ENCODE measurements at places on chromosomes 12 and 14.

DNA sequence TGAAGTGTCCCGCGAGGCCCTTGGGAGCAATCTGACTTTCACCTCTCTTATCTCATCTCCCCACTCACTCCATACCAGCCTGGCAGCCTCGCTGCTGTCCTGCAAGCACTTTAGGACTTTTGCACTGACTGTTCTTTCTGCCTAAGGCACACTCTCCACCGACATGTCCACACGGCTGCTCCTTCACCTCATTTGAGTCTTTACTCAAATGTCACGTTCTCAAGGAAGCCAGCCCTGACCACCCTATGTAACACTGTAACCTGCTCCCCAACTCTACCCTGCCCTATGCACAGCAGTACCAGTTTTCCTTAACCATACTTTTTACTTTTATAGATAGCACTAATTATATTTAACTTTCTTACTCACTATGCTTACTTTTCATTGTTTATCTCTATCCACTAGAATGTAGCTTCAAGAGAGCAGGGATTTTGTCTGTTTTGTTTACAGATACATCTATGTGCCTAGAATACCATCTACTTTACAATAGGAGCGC is 32.0 kb downstream of the PRKD1 start:
- DNase-seq = no peak

DNA sequence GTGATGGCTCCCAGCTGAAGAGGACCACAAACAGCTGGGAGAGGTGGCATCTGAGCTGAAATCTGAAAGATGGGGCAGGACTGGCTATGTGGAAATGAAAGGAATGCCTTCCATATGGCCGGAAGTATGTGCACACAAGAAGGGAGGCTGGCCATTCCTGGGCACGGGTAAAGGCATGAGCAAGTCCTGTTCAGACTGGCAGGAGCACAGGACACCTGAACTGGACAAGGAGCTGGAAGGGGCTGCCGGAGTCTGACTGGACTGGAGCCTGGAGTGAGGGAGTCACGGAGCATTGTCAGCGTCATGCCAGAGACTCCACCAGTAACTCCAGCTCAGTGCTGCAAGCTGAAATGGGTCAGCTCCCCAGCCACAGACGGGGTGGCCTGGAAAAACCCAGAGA is 11.9 kb upstream of the TC2N start:
- no peak for DNase-seq

- DNase-seq = no peak
Observed at GRCh38 chr12:87405918-87406317, 623.3 kb downstream of the C12orf50 start.

- DNase-seq = no peak
Observed at GRCh38 chr12:102950107-102950949, 7.1 kb upstream of the ASCL1 start.

DNA sequence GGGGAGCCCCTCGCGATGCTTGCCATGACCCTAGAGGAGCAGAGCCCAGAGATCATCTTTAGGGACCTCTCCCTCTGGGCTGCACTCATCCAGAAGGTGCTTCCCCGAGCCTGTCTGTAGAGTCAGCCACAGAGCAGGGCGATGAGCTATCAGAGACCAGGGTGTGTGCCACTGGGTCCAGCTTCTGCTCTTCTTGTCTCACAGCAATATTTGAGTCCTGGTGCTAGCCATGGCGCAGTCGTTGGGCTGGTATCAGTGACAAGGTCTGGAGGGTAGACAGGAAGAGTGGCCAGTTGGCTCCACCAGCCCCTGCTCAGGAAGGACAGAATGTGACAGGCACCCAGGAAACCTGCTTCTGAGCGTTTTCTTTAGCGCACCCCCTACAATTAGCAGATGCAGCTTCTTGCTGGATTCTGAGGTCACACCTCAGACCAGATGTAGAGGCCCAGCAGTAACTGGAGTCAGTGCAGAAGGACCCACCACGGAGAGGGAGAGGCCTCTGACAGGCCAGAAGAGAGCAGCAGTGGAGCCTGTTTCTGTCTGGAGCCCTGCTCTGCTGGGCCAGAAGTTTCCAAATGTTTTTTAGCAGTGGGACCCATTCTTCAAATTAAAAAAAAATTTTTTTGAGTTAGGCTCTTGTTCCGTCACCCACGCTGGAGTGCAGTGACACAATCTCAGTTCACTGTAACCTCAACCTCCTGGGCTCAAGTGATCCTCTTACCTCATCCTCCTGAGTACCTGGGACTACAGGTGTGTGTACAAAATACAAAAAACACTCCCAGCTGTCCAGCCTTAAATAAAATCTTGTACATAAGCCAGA is 23.7 kb downstream of the ANKRD9 start:
- no peak for DNase-seq

DNA sequence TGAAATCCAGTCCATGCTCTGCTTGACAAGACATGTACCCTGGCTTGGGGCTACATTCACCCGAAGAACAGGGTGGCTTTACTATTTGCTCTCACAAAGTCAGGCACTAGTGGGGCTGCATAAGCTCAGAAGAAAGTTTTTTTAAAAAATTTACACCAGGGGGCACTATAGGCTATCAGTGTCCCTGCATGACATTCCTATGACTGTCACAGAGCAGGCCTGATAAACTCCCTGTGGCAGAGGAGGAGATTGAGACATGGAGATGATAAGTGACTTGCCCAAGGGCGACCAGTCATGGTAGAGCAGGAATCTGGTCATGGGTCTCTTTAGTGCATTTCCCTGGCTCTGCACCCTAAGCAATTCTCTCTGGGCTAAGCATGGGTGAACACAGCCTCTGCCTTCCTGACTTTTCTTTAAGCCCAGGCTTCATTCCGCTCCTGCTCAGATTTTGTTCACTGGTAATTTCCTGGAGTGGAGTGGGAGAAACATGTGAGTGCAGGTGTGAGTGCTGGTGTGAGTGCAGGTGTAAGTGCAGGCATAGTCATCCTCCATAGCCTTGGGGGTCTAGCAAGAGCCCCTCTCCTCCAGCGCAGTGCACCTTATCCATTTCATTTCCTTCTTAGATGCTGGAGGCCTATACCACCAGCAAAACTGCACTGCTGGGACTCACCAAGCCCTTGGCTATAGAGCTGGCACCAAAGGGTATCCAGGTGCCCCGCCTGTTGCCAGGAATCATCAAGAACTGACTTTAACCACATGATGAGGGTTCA is 91.6 kb downstream of the DHRS2 start:
- DNase-seq = peak; percentile 4

DNA sequence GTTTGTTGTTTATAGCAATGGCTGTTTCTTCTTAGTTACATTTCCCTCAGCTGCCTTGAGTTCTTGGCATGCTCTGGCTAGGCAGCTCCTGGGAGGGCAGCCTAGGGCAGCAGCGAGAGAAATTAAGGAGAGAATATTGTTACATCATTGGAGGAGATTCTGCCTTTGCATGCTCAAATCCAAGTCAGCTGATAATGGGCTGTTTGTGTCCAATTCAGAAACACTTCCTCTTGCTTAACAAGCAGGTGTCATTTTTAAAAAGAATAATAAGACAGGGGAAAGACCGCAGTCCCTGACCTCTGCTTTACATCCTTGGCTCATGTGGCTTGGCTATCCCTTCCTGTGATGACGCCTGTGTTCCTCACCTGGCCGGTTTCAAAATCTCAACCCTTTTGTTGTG is 76.9 kb downstream of the ESR2 start:
- no peak for DNase-seq

GRCh38 chr12:111033281-111034082 is 113.1 kb upstream of the MYL2 start:
- DNase-seq = no peak

- DNase-seq = no peak
Observed at GRCh38 chr14:76826122-76826521, at the start of gene LRRC74A. LRRC74A (plus strand) TSS chr14:76826408; CDS start chr14:76826698, 290 bp downstream.

- no peak for DNase-seq
Observed at GRCh38 chr14:41297576-41298327, 308.9 kb upstream of the LRFN5 start.

DNA sequence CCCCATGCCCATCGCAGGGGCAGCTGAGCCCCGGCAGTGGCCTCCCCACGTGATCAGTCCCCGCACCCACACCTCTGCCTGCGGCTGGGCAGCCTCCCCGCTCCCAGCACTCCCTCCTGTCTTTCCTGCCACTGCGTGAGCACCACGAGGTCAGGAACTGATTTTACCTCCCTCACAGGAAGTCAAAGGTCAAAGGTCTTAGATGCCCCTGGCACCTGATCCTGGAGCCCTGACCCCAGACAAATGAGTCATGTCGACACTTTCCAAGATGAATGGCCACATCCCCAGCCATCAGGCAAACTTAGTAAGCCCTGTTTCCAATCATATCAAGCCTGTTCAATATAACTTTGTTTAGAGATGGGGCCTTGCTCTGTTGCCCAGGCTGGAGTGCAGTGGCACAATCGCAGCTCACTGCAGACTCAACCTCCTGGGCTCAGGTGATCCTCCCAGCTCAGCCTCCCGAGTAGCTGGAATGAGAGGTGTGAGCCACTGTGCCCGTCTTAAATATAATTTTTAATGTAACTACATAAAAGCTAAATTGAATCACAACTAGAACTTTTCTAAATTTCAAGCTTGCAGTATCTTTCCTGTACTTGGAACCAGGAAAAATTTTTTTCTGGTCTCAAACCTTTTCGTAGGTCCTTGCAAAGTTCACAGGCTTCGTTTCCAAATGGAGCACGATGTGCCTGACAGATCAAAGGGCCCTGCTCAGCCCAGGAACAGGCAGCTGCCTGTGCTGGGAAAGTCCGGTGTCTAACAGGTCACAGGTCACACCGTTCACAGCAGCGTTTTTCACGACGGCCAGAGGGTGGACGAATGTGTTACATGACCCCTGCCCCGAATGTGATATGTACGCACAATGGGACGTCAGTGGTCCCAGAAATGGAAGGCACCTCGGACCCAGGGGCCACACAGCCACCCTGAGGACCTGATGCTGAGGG is 1.9 kb downstream of the LRCOL1 start:
- DNase-seq = no peak

- no peak for DNase-seq
Observed at GRCh38 chr14:68495101-68496039, 297.5 kb downstream of the ZFP36L1 start.

GRCh38 chr14:76900682-76901081 is 74.5 kb downstream of the LRRC74A start:
- peak; percentile 17 for DNase-seq

- peak; percentile 72 for DNase-seq
Observed at GRCh38 chr12:26691234-26691970, 141.6 kb downstream of the ITPR2 start.

DNA sequence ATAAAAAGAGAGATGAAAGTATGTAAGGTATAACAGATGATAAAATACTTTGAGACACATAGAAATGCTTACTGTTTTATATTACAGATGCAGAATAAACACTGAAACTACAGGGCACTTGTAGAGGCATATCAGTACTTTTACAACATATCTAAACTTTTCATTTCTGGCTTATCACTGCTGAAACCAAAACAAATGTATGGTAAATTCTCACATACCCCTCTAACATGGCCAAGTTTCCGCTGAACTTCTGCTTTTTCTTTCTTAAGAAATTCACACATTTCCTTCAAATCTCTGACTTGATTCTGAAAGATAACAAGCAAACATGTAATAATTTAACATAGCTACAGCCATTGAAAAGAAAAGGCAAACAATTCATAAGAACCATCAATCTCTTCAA is 33.3 kb upstream of the C12orf50 start:
- no peak for DNase-seq

DNA sequence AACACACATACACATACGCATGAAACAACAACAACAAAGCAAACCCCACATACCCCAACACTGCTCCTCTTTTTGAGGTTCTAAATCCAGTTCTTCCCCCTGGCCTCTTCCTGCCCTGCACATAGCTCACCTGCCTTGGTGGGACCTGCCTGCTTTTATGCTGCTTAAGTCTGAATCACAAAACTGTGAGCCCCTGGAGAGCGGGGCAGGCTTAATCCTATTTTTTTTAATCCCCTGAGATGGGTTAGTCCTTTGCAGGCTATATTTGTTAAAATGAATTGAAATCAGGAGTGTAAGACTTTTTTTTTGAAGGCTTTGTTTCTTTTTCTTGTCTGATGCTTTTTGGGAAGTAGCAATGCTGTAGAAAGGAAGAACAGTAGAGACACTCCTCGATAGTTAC is 84.6 kb upstream of the MAX start:
- no peak for DNase-seq

GRCh38 chr12:56631790-56632700 is 1.9 kb upstream of the BAZ2A start:
- DNase-seq = peak; percentile 38

DNA sequence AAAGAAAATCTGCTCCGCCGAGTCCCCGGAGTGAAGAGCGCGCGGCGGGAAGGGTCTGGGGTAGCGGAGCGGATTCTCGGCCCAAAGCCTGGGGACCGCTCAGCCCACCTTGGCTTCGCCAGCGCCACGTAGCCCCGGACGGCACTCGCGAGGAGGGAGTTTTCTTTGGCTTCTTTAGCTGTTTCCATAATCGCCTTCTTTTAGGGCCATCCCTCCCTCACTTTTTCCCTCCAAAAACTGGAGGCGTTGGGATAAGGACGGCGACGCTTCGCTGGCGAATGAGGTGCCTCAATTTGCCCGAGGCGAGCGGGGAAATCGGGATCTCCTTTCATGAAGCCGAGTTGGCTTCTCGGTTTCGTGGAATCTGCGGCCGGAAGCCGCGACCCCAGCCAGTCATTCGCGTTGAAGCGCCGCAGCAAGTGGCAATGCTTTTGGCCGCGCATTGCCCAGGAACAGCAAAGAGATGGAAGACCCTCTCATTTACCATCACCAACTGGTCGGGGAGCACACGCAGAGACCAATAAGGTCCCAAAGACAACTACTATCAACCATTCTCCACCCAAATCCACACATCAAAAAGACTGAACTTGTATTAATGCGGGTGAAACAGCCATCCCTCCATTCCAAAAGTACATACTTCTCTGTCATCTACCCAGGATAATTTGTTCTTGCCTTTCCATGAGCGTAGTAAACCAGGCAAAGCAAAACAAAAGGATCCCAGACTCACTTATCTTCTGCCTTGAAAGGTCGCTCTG is 8.4 kb upstream of the SIX1 start:
- DNase-seq = no peak

DNA sequence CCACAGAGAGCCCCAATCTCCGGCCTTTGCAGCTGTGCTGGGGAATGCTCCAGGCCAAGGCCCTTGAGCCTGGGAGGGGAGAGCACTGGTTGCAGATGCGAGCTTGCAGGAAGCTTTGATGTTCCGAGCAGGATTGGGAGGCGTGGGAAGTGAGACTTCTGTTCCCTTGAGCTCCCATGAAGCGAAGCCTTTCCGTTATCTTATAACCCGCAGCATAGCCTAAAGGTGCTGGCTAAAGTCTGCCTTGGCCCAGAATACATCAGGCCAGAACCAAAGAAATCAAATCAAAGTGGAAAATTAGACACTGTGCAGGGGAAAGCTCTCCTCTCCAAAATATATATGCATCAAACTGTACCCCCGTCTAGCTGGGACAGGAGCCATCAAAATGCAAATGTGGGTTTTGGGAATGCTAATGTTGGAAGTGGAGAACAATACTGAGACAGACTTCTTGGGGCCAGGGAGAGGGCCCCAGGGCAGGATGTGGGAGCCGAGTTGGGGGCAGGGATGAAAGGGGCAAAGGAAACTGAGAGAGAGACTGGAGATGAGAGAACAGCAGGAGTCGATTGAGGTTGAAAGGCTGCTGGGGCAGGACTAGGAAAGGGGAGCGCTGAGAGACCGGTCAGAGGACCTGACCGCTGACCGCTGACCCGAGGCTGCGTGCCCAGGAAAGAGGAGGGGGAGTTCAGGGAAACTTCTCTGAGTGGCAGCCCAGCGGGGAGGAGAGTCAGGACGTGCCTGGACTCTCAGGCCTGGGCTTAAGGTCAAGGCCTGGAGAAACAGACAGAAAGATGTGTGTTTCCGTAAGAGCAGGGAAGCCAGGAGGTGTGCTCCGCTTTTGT is 152.2 kb upstream of the PARP11 start:
- no peak for DNase-seq
